Keratinocyte (primary cell): ENCODE measurements at places on chromosomes 16 and 17. TPM values are rescaled to one million over a fixed set of nuclear protein-coding genes. Genes with fewer than 3 reads are reported as not detected.

The NOG gene
- polyA plus RNA-seq: 0.32 to 2.9 TPM (median 0.68 TPM) in 3 replicates

The MNT gene
- polyA plus RNA-seq: 2.0 to 3.6 TPM (median 2.3 TPM) in 3 replicates

The TBC1D3I gene
- polyA plus RNA-seq: 0.03 TPM in 1 of 3 replicates, not detected in the others

The GLP2R gene
- polyA plus RNA-seq: not detected in 3 replicates

The NAGPA gene
- polyA plus RNA-seq: 5.0 to 7.3 TPM (median 7.2 TPM) in 3 replicates

The TMEM98 gene
- 66.8 to 93.6 TPM (median 83.4 TPM) in 3 replicates for polyA plus RNA-seq

The TAC4 gene
- polyA plus RNA-seq: not detected in 3 replicates

The PLSCR3 gene
- polyA plus RNA-seq: 30.5 to 82.8 TPM (median 36.9 TPM) in 3 replicates

The TEX19 gene
- polyA plus RNA-seq: 0.06 TPM in 1 of 3 replicates, not detected in the others

The CD300LB gene
- not detected in 3 replicates for polyA plus RNA-seq

The MARF1 gene
- 10.0 to 12.5 TPM (median 11.9 TPM) in 3 replicates for polyA plus RNA-seq
